GOT3 (cell line): ENCODE measurements at places on chromosomes 2 and 18.

DNA sequence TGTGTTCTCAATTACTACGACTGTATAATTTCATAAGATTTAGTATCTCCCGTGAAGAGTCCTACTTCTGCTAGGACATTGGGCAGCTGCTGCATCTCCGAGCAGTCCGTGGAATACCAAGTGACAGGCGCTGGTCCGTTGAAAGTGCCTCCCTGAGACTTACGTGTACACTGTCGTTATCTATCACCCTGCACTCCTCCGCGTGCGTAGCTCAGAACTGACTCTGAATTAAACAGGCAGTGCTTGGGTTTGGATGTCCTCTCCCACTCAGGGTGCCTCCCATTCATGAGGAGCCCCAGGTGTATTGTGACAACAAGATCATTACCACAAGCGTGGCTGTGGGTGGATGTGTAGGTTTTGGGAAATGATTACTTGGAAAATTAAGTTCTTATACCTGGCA, 148.4 kb downstream of the SH3RF3 start:
- no peak for DNase-seq

DNA sequence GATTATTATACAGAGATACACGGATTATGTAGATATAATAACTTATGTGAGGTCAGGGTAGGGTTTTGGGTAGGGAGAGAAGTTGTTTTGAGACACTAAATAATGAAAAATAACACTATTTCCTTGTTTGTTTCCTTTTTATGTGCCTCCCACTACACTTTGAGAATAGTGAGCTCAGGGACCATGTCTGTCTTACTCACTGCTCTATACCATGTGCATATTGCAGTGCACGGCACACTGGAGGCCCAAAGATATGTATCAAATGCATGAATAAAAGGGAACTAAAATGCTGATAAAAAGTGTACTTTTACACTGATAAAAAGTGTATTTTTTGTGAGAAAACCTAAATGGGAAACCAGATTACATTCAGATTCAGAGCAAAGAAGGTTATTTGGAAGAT, 151.4 kb upstream of the NABP1 start:
- DNase-seq = no peak

- no peak for DNase-seq
Observed at GRCh38 chr2:3490191-3491170, 28.9 kb downstream of the ADI1 start.

- no peak for DNase-seq
Observed at GRCh38 chr2:146489386-146489785, 1355.4 kb upstream of the ACVR2A start.

- no peak for DNase-seq
Observed at GRCh38 chr2:42978175-42978886, 185.9 kb upstream of the HAAO start.

DNA sequence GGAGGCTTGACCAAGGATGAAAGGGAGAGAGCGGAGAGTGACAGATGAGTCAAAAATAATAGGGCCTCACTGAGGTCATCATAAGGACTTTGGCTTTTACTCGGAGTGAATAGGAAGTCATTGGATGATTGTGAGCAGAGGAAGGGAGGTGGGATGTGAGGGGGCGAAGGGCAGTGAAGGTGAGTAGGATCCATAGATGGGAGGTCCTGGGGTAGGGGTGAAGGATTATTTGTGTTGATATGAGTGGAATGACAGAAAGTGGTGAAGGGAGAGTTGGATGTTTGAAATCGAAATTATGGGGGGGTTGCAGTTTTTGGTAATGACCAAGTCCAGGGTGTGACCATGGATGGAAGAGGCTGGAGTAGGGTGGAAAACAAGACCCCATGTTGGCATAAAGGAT, 14.0 kb downstream of the PNO1 start:
- no peak for DNase-seq

DNA sequence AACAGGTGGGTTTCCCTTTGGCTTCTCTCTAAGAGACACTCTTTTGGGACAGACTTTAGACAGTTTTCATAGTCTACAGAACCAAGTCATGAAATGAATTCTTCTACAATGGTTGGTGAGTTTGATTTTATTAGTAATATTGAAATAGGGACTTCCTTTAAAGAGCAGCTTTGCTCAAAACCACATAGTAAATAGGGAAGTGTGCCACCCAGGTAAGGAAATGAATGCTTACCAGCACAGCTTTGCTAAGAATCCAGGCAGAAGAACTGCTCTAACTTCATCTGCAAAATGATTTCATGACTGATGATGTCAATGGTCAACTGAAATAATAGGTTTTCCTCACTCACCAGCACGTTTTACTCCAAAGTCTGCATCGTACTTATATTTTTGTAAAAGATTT, 89.2 kb downstream of the NYAP2 start:
- DNase-seq = no peak

DNA sequence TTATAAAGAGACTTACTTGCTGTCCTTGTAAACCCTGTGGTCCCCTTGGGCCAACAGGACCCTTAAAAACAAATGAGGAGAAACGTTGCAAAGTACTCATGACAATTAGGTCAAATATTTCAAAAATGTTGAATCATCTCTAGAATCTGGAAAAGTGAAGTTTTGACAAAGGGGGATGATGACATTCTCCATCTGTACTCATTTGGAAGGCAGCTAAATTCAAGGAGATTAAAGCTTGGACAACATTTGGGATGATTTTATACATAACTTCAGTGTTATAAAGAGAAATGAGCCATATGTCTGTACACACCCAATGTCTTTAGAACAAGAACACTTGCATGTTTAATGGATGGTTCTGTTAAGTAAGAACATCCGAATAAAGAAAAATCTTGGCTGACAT, 92.9 kb downstream of the COL5A2 start:
- DNase-seq = no peak

GRCh38 chr2:181774685-181775084, 94.4 kb upstream of the NEUROD1 start:
- no peak for DNase-seq

- no peak for DNase-seq
Observed at GRCh38 chr18:74745633-74746403, 148.1 kb downstream of the ZNF407 start.

DNA sequence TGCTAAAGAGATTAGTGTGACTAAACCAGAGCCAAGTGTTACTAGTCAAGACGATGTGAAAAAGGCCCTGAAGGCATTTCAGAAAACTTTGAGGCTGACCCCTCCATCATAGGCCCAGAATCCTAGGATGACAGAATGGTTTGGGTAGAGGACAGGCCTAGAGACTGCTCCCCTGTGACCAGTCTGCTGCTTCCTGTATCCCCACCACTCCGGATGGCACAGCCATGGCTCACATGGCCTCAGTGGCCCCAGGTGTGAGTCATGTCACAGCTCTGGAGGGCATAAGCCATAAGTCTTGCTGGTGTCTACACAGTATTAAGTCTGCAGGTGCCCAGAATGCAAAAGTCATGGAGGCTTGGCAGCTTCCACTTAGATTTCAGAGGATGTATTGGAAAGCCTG, 12.4 kb upstream of the STAT1 start:
- no peak for DNase-seq

- no peak for DNase-seq
Observed at GRCh38 chr18:43279015-43279744, 1.9 kb upstream of the SYT4 start.

- no peak for DNase-seq
Observed at GRCh38 chr2:23301136-23301535, 83.8 kb upstream of the KLHL29 start.

GRCh38 chr2:96751800-96752199, 8.9 kb upstream of the CNNM4 start:
- no peak for DNase-seq

DNA sequence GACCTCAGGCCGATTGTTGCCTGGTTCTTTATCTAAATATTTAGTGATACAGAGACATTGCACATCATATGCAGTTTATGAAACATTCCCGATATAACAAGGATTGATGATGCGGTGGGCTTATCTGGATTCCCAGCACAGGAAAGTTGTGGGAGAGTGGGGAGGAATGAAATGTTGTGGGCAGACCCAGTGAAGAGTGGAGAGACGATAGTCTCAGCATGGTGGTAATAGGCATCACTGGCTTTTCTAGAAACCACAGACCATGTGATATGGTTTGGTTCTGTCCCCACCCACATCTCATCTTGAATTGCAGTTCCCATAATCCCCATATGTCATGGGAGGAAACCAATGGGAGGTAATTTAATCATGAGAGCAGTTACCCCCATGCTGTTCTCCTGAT, 34.8 kb upstream of the RND3 start:
- DNase-seq = no peak

DNA sequence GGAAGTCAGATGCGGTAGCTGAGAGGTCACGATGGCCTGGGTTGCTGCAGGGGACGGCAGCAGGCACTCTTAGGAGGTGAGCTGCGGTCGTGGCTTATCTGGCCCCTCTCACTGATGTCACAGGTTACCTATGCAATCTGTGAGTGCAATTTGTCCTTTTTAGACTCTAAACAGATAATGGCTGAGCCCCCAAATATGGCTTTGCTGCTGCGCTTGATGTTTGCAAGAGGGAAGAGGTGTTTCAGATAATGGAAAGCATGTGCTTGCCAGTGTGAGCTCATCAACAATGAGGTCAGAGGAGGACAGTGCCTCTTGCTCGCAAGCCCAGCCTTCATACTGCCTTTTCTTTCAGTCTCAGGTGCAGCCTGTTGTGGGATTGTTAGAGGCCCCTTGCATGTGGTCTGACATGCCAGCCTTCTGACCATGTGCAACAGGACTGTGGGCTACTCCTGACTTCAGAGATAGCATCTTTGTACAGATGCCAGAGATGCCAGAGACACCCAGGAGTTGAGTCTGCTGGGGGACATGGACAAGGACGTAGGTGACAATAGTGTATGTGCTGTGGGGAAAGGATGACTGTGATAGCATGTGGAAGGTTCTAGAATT, 151.3 kb downstream of the TANC1 start:
- DNase-seq = no peak

- DNase-seq = no peak
Observed at GRCh38 chr18:59733421-59733820, 36.2 kb upstream of the CCBE1 start.

DNA sequence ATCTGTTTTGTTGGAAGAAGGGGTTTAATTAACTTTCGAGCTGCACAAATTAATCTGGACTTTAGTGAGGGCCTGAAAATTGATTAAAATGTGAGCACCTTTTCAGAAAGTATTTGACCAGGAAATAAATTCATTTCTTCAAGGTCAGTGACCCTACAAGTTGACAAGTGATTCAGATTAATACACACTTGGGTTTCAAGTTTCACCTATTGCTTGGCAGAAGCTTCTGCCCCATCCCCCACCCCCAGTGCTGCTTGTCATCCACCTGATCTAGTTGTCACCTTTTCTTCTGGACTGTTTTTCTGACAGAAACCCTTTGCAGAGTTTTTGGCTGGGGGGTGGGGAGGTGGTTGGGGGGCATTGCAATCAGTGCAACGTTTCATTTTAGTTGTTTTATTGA, 46.2 kb downstream of the RPRM start:
- no peak for DNase-seq

DNA sequence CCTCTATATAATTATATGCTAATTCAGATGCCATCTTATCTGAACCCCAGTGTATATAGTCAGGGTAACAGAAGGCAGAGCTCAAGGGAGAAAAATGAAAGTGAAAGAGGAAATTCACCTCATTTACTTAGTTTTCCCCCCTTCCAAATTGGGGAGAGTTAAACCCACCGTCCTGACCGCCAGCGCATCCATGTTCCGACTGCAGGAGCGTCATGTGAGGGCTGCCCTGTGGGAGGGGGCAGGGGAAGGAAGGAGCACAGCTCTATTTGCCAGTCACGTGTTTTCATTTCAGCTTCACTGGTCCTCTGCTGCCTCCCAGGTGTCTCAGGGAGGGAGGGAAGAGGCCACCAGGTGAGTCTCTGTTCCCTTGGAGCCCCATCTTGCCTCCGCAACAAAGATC, 13.2 kb downstream of the CNNM4 start:
- no peak for DNase-seq

- no peak for DNase-seq
Observed at GRCh38 chr2:201643216-201643890, at the start of gene TMEM237. Gene TMEM237, minus strand, starts transcription at chr2:201643503. Its CDS starts 103 bp downstream, at chr2:201643400.

- no peak for DNase-seq
Observed at GRCh38 chr18:4399929-4400328, 55.2 kb downstream of the DLGAP1 start.

GRCh38 chr2:50746526-50746925, 285.4 kb downstream of the NRXN1 start:
- DNase-seq = no peak

DNA sequence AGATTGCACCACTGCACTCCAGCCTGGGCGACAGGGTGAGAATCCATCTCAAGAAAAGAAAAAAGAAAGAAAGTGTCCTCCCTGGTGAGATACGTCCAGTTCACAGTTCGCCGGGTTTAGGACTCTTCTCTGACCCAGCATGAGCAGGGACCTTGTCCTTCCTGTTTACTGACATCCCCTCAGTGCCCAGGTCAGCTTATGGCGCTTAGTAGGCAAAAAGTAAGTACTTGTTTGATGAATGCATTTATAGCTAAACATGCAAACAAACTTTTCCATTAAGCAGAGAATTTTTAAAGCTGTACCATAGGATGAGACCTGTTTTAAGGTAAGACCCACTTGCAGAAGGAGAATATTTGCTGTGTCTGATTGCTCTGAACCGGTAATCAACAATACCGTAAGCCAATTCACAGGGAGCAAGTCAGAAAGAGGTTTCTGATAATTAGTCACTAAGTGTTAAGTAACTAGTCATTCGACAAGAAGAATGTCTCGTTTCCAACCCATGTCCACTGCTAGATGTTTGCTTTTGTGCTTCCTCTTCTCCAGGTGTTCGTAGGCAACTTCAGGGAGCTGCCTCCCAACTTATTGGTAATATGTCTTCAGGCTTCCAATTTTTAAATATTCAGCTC, 40.0 kb downstream of the MOGAT1 start:
- no peak for DNase-seq

DNA sequence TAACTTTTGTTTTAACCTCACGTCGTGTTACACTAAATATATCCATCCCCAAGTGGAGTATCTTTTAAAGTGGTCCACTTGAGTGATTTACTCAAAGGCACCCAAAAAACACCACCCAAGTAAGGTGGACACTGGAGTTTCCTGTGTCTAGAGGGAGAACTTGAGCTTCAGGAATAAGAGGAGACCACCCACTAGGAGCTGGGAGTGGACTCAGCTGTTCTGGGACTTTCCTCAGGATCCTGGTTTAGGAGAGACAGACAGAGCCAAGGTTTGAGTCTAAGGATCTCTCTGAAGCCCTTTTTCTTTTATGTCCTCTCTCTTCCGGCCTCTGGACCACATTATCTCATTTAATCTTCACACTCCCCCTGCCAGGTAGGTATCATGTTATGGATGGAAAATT, 150.7 kb downstream of the GBX2 start:
- no peak for DNase-seq

- DNase-seq = no peak
Observed at GRCh38 chr2:152518641-152519580, 183.9 kb downstream of the FMNL2 start.

DNA sequence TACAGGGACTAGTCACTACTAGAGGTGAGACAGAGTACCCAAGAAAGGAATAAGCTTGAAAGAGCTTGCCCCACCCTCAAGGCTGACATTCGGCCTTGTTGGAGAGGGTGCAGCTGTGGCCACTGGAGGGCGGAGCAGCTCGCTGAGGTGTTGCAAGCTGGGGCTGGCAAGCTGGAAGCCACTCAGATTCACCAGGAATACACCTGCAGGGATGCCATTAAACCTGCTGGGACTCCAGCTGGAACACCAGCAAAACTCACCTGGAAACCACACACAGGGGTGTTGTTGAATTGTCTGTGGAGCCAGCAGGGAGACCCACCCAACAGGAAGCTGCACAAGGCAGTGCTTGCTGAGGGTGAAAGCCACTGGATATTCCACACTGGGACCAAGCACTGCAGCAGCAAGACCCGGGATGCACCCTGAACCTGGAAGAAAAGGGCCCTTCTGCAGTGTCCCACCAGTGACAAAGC, 26.1 kb downstream of the KCTD18 start:
- no peak for DNase-seq

- DNase-seq = no peak
Observed at GRCh38 chr18:50073319-50073718, 121.6 kb downstream of the MYO5B start.
